Frontal cortex (tissue), 4 donors: ENCODE measurements at places on chromosomes 7 and 10. TPM values are rescaled to one million over a fixed set of nuclear protein-coding genes. Genes with fewer than 3 reads are reported as not detected.

Gene ETV1
- 43.2 TPM for total RNA-seq

Gene HTR7
- total RNA-seq = 14.3 TPM

- DNase-seq = no peak
Measured at GRCh38 chr7:74400420-74401136, 53.1 kb upstream of the GTF2IRD1 start.

DNA sequence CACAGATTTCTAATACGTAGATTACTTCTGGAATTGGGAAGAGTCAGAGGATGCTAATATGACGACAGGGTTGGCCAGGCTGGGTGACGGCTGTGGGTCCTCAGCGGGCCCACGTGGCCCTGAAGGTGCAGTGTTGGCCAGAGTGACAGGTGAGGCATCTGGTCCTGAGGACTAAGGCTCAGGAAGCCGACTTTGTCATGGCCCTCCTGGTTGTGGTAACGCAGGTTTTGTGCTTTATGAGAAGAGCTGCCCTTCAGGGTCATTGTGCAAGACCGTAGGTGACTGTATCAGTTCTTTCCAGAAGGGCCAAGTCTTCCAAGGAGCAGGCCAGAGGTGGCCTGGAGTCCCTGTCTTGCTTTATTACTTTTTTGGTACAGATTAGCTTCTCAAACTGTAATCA is 2.5 kb downstream of the EIF3B start:
- no peak for DNase-seq

DNA sequence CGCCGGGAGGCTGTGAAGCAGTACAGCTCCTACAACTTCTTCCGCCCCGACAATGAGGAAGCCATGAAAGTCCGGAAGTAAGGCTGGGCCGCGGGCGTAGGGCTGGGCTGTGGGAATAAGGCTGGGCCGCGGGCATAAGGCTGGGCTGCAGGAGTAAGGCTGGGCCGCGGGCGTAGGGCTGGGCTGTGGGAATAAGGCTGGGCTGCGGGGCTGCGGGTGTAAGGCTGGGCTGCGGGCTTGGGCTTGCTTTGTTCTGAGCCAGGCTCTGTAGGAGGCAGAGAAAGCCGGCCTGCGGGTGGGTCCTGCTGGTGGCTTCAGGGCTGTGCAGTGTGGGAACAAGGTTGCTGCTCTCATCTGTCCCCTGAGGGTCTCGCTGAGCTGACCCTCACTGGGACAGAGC is 12.5 kb downstream of the PFKFB3 start:
- no peak for DNase-seq

DNA sequence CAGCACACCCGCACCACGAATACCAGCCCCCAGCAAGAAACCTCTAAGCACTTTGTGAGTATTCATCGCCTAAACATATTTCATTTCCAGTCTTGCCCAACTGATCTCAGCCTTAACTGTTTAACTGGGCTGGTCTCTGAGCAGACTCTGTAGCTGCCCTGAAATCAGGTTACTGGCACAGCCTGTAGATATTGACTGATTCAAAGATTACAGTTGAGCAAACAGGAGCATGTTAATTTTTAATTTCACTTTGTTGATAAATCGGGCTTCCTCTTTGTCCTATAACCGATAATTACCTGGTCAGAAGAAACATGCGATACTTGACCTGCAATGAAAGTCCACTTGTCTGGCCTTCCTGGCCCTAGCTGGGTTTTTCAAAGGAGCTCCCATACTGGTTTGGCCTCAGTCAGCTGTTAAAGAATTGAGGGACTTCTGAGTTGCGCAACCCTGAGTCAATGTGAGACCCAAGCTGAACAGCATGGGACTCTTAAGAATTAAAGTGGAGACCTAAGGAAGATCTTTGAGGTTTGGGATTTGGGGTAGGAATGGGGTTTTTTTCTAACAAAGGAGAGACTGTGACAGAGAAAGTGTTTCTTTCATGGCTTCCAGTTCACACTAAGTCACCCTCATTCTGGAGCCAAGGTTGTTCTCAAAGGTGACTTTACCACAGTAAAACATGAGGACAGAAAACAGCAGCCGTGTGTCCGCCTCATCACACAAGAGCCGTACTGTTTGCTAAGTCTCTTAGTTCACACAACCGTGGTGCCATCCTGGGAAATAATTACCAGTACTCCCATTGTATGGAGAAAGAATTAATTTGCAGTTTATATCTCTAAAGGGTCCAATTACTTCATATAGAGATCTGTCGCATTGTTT is 75.9 kb downstream of the PPP1R3C start:
- no peak for DNase-seq

DNA sequence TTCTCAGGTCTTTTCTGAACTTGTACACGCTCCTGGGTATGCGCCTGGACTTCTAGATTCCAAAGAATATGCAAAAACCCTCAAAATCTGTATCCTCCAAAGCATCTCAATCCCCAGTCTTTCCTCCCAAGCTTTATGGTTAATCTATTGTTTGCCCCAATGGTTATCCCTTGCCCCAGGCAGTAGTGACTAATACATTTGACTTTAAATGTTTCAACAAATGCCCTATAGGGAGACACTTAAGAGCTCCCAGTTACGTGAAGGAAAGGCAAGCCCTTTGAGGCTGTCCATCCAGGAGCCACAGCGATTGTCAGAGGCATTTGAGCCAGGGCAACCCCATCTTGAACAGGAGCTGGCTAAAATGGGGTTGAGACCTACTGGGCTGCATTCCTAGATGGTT is 12.7 kb upstream of the FOXL3 start:
- no peak for DNase-seq

- no peak for DNase-seq
Measured at GRCh38 chr7:36070230-36070629, 82.8 kb upstream of the EEPD1 start.

- DNase-seq = no peak
Measured at GRCh38 chr10:69211104-69211503, 9.0 kb upstream of the HKDC1 start.

- DNase-seq = peak; percentile 22
Measured at GRCh38 chr10:68212721-68213352, 19.1 kb downstream of the ATOH7 start.

DNA sequence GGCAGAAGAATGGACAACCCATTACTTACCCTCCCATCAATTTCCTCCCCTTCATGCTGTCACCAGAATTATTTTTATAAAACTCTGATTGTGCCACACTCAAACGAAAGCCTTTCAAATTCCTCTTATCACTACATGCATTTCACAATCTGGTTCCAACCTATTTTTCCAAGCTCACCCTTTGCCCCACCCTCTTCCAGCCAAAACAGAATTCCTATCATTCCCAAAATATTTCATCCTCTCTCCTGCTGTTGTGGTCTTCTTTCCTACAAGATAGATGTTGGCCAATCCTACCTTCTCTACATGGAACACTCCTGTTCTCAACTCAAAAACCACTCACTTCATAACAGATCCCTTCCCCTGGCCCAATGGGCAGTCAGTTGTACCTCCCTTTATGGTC is 111.5 kb downstream of the ELAPOR2 start:
- DNase-seq = no peak
